ENCODE measurements at places on chromosomes 6 and 20.

GRCh38 chr20:37899105-37900045 lies 3.6 kb upstream of the VSTM2L start:
- no peak for DNase-seq

- DNase-seq: no peak
These were observed 112.0 kb upstream of the CARMIL1 start for GRCh38 chr6:25166955-25167748.

GRCh38 chr6:18501663-18502013 lies 114.5 kb downstream of the RNF144B start:
- no peak for DNase-seq

- no peak for DNase-seq
These were observed 558.2 kb upstream of the JAG1 start for GRCh38 chr20:11231742-11232648.

- DNase-seq: no peak
These were observed 101.0 kb upstream of the DTNBP1 start for GRCh38 chr6:15763837-15764236.

DNA sequence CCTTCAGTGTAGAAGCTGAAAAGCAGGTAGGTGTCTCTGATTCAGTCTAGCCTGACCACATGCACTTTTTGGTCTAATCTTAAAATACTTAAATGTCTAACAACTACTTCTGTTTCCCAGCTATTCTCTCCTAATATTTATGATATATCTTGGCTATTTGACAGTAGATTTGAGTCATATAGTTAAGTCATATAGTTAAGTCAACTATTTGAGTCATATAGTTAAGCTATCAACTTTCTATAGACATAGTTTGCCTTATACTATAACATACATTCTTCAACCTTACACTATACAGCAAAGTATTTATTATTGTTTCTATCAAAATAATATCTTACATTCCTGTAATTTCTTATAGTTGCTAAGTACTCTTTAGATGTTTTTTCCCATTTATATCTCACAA lies 110.9 kb downstream of the GMDS start:
- no peak for DNase-seq

DNA sequence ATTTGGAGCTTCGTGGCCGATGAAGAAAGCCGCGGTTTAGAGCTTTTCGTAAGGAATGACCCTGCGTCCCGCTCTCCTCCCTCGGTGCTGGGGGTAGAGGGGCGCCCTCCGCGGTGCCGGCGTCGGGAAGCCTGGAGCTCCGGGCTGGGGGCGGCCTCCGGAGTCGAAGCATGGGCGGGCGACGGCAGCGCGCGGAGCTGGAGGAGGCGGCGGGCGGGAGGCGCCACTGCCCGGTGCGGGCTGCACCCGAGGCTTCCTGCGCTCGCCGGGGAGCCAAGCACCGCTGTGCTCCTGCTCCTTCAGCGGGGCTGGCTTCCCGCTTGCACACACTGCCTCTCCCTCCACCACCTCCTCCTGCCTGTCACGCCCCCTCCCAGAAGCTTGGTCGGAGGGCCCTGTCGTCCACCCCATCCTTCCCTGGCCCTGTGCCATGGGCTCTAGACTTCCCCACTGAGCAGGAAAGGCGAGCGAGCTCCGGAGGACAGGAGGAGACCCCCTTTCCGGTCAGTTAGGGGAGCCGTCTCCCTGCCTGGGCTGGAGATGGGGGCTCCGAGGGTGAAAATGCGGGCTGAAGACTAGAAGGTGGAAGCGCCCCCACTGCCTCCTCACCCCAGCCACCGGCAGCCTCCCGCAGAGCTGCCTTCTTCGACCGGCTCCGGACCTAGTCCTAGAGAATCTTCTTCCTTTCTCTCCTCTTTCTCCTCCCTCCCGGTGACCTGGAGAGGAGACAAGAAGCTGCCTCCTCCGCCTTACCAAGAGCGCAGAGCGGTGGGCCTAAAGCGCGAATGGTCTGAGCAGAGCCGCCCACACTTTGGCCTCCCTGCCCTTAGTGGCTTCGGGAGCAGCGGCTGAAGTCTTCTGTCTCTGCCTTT lies 1.8 kb downstream of the CDH4 start:
- no peak for DNase-seq

GRCh38 chr6:133807501-133807900 lies 81.4 kb upstream of the TCF21 start:
- DNase-seq: no peak

- no peak for DNase-seq
These were observed 156.3 kb downstream of the FOXA2 start for GRCh38 chr20:22428051-22428450.

- DNase-seq: no peak
These were observed 9.8 kb downstream of the SPATS1 start for GRCh38 chr6:44352259-44352658.

- DNase-seq: no peak
These were observed 9.5 kb downstream of the TRIM38 start for GRCh38 chr6:25972128-25972527.

- DNase-seq: peak; percentile 81
These were observed 35.2 kb upstream of the HLA-G start for GRCh38 chr6:29792123-29793035.

DNA sequence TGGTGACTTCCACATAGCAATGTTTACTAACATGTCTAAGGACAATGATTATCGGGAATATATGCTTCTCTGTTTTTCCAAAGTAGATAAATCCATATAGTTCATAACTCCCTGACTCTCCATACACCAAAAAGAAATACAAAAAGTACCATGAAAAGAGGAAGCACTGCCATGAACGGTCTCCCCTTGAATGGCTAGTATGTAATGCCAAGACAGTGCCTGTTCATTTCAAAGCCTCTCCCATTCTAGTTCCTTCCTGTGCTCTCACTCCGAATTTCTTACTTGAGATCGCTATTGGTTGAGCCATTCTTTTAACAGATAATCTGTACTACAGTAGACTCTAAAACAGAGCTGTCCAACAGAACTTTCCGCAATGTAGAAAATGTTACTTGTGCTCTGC lies 54.8 kb upstream of the EDN1 start:
- no peak for DNase-seq

GRCh38 chr6:15907914-15908518 lies 220.9 kb upstream of the MYLIP start:
- DNase-seq: no peak

DNA sequence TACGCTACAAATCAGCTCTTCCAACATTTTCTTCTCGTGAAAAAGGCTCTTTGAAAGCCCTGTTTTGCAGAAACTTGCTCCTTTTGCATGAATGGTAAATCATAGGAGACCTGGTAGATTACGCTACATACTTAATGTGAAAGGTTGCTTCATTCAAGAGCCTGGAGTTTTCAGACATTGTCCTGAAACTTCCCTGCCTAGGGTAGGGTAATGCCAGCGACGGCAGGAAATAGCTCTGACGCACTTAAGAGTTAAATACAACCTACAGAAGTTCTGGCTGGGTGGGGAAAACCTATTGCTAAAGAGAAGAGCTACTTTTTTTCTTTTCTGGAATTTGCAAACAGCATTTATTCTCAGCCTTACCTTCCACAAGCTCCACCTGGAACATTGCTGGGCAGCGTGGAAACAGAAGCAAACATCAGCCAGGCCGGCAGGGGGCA lies 144.5 kb downstream of the LPA start:
- no peak for DNase-seq

DNA sequence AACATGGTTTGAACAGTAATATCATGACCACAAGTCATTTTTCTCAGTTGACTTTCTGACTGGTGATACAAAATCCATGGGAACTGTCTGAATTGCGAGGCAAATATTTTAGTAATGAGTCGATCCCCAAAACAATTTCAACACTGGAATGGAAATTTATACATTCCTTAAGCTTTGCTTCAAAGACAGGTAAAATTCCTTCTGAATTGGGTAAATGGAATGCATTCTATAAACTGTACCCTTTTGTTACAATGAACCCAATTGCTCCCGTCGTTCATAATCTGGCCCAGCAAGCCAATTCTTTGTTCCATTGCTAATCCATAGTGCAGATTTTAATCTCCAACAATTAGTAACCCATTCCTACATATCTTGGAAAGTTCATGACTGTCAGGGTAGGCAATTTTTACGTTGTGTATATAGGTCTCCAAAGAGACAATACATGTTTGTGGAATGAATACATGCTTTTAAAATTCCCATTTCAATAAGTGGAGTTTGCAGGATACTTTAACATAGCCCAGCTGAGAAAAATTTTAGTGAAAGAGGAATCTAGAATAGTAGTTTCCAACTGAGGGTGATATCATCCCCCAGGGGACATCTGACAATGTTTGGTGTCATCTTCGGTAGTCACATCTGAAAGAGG lies 32.7 kb downstream of the CYP24A1 start:
- no peak for DNase-seq

GRCh38 chr6:155710704-155711103 lies 255.1 kb upstream of the NOX3 start:
- no peak for DNase-seq

DNA sequence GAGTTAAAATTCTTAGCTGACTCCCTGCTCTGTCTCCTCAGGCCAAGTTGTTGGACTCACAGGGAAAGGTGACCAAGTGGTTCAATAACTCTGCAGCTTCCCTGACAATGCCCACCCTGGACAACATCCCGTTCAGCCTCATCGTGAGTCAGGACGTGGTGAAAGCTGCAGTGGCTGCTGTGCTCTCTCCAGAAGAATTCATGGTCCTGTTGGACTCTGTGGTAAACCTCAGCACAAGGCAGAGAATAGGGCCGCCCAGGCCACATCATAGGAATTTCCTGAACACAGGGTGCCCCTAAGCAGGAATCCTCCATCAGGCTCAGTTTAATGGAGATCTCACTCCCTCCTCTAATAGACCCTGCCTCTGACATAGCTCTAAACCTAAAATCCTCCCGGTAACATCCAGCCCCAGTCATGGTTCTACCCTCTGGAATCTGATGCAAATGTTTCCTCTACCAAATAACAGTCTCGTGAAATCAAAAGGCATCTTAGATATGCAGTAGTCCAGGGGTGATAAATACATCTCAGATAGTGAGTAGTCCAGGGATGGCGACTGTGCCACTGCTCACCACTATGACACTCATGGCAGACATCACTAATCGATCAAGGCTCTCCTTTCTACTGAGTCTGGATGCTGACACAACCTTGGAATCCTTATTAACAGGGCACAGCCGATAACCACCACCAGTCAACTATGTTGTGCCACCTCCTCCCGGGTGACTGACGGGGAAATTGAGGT lies 18.3 kb downstream of the BPIFB1 start:
- DNase-seq: no peak

DNA sequence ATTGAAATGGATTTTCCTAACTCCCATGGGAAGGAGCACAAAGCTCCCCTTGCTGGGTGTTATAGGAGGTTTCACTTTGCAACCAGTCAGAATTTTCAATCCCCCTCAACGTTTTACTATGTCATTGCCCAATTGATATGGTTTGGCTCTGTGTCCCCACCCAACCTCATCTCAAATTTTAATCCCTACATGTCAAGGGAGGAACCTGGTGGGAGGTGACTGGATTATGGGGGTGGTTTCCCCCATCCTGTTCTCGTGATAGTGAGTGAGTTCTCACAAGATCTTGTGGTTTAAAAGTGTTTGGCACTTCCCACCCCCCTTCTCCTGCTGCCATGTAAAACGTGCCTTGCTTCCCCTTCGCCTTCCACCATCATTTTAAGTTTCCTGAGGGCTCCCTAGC lies 62.9 kb downstream of the ZMYND8 start:
- DNase-seq: no peak

DNA sequence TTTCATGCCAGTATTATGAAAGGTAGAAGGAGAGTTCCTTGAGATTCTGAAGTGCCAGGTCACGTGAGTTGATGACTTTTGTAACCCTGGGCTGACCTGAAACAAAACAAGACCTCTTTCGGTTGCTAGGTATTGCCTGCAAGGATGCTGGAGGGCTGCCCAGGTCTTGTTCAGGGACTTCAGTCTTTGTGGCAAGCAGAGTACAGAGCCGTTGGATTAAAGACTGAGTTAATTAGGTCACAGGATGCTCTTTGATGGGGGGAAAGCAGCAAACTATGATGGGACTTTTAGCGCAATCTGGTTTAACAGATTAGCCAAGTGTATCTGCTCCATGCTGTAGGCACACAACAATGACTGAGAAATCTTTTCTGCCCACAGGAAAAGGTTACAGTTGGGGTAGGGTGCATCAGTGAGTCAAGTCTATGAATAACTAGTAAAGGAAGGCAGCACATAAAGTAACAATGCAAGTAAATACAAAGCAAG lies 12.8 kb upstream of the ELOVL5 start:
- peak; percentile 10 for DNase-seq

- DNase-seq: no peak
These were observed 455.0 kb upstream of the SOX4 start for GRCh38 chr6:21138336-21139069.

DNA sequence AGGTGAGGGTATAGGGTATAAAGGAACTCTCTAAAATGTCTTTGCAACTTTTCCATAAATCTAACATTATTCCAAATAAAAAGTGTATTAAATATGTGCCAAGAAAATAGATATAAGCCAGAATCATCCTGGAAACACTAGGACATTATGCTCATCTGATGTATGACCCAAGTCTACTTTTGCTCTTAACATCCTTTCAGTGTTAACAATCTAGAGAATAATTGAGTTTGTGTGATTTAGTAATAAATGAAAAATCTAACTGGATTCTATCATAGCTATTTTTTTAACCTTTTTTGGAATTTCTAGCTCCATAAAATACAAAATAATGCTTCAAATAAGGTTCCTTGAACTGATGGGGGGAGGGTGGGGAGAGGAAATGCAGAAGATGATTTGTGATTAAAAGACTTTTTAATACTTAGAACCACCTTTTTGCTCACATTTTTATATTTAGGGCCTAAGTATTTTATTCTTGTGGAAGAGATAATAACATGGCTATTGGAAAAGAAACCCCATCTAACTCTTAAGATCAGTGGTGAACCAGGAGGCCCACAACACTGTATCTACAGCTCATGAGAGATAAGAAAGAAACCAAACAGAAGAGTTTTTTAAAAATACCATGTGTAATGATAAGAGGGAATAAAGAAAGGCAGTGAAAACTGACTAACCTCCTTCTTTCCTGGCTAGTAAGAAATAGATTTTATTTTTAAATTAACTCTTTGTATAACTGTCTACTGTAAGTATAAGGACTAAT lies 68.5 kb downstream of the PDSS2 start:
- DNase-seq: no peak

DNA sequence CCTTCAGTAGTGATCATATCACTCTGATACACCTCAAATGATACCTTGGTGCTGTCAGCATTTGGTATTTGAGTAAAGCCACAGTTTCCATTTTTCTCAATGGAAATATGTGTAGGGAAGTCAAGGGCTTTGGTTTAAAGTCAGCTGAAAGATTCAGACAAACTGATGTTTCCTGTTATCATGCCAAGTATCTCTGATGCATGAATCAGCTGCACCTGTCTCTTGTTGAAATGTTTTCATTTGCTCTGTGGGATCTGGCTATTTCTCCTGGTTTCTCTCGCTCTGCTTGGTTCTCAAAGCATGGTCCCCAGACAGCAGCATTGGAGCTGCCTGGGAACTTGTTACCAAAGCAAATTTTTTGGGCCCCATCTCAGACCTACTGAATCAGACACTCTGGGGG lies 23.5 kb downstream of the ZFP64 start:
- no peak for DNase-seq

GRCh38 chr6:101936516-101936915 lies 543.0 kb downstream of the GRIK2 start:
- no peak for DNase-seq

- no peak for DNase-seq
These were observed 38.2 kb downstream of the ELMO2 start for GRCh38 chr20:46367967-46368901.

- no peak for DNase-seq
These were observed 302.9 kb upstream of the TCF21 start for GRCh38 chr6:133585978-133586377.
